ENCODE measurements at places on chromosomes 13 and 19. TPM values are rescaled to one million over a fixed set of nuclear protein-coding genes. Genes with fewer than 3 reads are reported as not detected.

The FFAR2 gene
- 0.09 TPM for polyA plus RNA-seq

The LRRC25 gene
- polyA plus RNA-seq = 1.6 TPM

The CCDC194 gene
- not detected for polyA plus RNA-seq

The CLDN10 gene
- 8.6 TPM for polyA plus RNA-seq

The CGB2 gene
- polyA plus RNA-seq = not detected

The ISYNA1 gene
- polyA plus RNA-seq = 164 TPM

- no peak for DNase-seq
Measured at GRCh38 chr13:109655611-109656010, 130.8 kb downstream of the IRS2 start.

DNA sequence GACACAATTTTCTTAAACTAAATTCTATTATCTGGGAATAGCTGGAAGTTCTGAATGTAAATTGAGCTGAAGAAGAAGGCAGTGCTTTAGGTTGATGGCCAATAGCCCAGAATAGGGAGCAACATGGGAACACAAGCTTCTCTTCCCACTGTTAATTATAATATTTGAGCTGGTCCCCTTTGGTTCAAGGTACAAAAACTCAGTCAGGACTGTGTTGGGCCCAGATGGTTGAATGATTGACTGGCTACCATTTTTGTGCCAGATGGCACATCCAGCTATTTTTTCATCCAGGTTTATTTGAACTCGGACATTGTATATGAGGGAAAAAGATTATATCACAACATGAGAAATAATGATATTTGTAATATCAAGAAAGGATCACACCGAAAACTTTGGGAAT, 458.9 kb downstream of the SLITRK1 start:
- peak; percentile 44 for DNase-seq

GRCh38 chr19:9751446-9751845, 17.1 kb downstream of the ZNF846 start:
- DNase-seq = no peak

GRCh38 chr13:112346173-112346898, 29.8 kb upstream of the SPACA7 start:
- DNase-seq = no peak

GRCh38 chr19:21023901-21024300, 3.4 kb downstream of the ZNF430 start:
- no peak for DNase-seq

DNA sequence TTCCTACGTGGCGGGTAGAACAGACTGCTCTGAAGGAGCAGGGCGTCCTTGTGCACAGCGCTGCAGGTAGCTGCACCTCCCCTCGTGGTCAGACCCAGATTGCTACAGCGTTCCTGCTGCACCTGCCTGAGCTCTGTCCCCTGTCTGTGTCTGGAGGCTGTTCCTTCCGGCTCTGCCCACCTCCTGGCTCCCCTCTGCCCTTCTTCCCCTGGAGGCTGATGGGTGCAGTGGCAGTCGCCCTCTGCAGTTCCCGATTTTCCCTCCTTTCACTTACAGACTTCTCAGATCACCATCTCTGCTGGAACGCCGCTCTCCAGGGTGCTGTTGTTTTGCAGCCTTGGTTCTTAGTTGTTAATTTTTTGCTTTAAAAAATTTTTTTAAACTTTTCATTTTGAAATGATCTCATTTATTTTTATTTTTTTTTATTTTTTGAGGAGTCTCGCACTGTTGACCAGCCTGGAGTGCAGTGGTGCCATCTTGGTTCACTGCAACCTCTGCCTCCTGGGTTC, 53.6 kb downstream of the SMARCA4 start:
- no peak for DNase-seq

GRCh38 chr19:1026783-1027649, 608 bp downstream of the CNN2 start:
- DNase-seq = no peak

- no peak for DNase-seq
Measured at GRCh38 chr13:110491869-110492678, 69.4 kb downstream of the RAB20 start.

- no peak for DNase-seq
Measured at GRCh38 chr13:34246511-34246910, 428.6 kb downstream of the RFC3 start.

GRCh38 chr19:48907671-48908070, 7.6 kb downstream of the NUCB1 start:
- no peak for DNase-seq

- DNase-seq = no peak
Measured at GRCh38 chr19:15253061-15253460, 20.8 kb upstream of the EPHX3 start.

All from forelimb muscle (tissue), 1 donor.